ENCODE measurements at places on chromosomes 1 and 21.

GRCh38 chr1:201533836-201534235 lies 5.1 kb upstream of the NAV1 start:
- DNase-seq = no peak

- no peak for DNase-seq
Measured at GRCh38 chr1:156822680-156823079, 6.0 kb upstream of the SH2D2A start.

DNA sequence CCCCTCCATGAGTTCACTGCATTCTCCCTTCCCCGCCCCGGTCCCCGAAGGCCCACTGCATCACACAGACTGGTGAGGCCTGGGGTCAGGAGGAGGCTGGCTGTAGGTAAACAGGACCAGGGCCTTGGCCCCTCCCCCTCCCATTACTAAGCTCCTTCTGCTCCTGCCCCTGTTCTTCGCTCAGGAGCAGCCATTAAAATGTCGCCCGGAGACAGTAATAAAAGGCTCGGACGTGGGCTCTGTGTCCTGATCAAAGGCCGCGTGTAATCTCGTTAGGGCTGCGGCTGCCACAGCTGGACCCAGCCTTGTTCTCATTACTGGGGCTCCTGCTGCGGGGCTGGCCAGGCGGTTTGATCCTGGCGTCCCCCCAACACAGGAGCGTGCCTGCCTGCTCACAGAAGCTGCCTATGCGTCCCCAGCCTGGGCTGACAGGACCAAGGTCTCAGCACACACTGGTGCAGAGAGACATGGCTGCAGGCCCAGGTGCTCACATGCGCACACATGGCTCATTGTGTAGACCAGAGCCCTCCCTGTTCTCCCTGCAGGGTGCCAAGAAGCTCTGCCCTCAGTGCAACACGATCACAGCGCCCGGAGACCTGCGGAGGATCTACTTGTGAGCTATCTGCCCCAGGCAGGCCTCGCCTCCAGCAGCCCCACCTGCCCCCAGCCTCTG lies 24.0 kb downstream of the TMEM53 start:
- no peak for DNase-seq

GRCh38 chr1:59475737-59476136 lies 178.8 kb downstream of the FGGY start:
- DNase-seq = no peak

DNA sequence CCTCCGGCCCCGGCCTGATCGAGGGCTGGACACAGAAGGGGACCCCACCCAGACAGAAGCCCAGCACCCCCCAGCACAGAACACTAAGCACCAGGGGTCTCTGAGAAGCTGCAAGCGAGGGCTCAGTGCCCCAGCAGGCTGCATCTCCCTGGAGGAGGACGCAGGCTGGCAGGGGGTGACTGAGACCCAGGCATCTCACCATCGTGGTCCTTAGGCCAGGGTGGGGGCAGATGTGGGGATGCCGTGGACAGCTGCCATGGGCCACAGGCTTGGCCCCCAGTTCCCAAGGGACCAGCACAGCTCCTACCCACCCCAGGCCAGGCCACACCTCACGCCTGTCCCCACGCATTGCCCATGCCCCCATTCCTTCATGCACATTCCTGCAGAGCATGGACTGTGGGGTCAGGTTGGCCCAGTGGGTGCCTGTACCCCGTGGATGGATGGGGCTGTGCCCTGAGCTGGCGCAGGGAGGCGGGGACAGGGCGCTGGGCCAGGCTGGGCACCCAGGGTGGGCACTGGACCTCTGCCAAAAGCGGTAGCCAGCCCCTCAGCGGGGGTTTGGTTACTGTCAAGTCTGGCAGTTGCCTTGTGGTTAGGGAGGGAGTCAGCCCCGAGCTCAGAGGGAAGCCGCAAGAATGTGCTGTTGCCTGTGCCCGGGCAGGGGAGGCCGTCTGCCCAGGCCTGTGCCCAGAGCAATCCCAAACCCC lies 61.5 kb downstream of the ARHGEF16 start:
- no peak for DNase-seq

DNA sequence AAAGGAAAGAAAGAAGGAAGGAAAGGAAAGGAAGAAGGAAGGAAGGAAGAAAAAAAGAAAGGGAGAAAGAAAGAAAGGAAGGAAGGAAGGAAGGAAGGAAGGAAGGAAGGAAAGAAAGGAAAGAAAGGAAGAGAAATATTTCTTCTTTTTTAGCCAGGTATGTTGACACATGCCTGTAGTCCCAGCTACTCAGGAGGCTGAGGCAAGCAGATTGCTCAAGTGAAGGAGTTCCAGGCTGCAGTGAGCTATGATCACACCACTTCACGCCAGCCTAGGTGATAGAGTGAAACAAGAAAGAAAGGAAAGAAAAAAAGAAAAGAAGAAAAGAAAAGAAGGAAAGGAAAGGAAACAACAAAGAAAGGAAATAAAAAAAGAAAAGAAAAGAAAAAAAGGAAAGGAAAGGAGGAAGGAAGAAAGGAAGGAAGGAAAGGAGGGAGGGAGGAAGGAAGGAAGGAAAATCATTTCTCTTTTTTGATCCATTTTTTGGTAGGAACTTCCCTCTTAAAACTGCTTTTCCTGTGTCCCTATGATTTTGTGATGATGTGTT lies 5.8 kb upstream of the ZMYM1 start:
- no peak for DNase-seq

GRCh38 chr1:87968197-87968955 lies 639.7 kb downstream of the LMO4 start:
- DNase-seq = no peak

- no peak for DNase-seq
Measured at GRCh38 chr1:180909462-180909976, 3.2 kb upstream of the KIAA1614 start.

DNA sequence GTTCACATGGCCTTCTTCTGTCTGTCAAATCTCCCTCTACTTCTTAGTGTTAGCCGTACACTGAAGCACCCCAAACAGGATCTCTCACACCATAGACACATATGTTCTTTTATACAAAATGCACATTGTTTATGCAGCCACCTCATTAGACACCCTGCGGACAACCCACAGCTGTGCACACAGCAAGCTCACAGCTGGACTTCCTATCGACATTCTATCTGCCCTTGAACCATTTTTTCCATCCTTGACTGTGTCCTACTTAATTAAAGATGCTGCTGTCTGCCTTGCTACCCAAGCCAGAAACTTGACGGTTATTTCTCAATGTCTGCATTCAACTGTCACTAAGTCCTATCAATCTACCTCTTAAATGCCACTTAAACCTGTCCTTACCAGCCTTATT lies 3.2 kb upstream of the ZBTB21 start:
- DNase-seq = no peak

- no peak for DNase-seq
Measured at GRCh38 chr1:12383786-12384185, 154.0 kb downstream of the VPS13D start.

- DNase-seq = no peak
Measured at GRCh38 chr1:151098126-151098525, 27.6 kb downstream of the GABPB2 start.

DNA sequence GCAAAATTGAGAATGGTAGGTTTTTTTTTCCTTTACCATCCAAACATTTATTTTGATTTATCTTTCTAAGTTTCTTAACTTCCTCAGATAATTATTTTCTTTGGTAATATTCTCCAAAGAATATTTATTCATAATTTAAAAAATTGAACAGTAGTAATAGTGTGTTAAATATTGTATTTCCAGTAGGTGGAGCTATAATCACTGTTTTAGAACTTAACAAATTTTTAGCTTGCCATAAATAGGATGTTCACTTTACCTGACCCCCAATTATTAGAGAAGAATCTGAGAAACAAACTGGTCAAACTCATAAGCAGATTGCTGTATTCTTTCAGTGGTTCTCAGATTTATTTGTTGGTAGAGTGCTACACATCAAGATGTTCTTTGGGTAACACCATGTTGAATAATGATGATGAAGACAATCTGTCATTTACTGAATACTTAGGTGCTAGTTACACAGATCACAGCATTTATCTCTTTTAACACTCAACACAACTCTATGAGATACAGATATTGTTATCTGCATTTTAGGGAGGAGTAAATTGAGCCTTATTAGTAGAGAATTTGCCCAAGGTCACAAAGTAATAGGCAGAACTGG lies 82.4 kb upstream of the GPR88 start:
- DNase-seq = no peak

- no peak for DNase-seq
Measured at GRCh38 chr1:160743266-160743665, 4.2 kb downstream of the SLAMF7 start.

- peak; percentile 65 for DNase-seq
Measured at GRCh38 chr1:160837558-160838205, 25.0 kb downstream of the CD244 start.

DNA sequence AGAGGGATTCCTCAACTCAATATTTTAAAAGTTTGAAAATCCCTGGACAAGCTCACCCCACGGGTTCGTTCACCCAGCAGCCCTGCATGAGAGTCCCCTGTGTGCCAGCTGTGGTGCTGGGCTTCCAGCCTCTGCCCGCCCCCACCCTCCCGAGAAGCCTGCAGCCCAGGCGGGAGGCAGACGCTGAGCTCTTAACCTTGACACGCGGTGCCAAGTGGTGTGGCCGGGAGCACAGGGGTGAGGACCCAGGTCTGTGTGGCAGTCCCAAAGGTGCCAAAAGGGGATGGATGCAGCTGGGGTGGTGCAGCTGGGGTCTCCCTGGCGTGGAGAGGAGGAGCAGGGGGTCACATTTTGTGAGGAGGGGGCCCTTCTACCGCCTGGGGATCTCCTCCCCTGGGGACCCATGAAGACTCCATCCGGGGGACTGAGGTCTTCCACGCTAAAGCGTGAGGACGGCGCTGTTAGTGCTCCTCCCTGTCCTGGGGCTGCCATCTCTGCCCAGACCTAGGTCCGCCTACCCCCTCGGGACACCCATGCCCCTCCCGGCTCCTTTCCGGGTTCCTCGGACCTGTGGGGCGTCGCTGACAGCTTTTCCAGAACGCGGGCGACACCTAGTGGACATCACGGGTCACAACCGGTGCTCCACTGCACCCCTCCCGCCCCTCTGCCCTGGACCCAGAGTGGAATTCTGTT lies 12.9 kb downstream of the PLA2G2F start:
- peak; percentile 62 for DNase-seq

GRCh38 chr1:15525050-15526020 lies 1.3 kb upstream of the DNAJC16 start:
- no peak for DNase-seq

DNA sequence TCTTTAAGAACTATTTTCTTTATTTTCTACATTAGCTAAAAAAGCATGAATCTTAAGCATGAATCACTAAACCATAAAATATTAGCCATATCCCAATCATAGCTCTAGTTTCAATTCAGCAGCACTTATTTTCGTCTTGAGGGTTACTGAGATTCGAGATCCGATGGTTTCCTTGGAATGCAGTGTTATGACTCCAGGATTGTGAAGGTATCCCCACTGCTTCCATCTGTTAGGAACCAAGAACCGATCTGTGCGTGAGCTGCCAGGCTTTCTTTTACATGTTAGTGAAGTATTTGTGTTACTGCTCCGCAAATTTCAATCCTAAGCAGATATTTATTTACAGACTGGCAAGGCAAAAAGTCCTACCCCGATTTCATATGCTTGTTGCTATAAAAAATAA lies 18.8 kb downstream of the TNFRSF9 start:
- no peak for DNase-seq

GRCh38 chr1:116356673-116357072 lies 16.4 kb upstream of the ATP1A1 start:
- no peak for DNase-seq

GRCh38 chr1:177392336-177392735 lies 221.6 kb downstream of the BRINP2 start:
- no peak for DNase-seq

- DNase-seq = no peak
Measured at GRCh38 chr1:229554886-229555621, 3.5 kb downstream of the ABCB10 start.

- no peak for DNase-seq
Measured at GRCh38 chr1:234928642-234929041, 200.0 kb downstream of the TOMM20 start.

- DNase-seq = no peak
Measured at GRCh38 chr21:26167593-26167992, 3.0 kb downstream of the APP start.

DNA sequence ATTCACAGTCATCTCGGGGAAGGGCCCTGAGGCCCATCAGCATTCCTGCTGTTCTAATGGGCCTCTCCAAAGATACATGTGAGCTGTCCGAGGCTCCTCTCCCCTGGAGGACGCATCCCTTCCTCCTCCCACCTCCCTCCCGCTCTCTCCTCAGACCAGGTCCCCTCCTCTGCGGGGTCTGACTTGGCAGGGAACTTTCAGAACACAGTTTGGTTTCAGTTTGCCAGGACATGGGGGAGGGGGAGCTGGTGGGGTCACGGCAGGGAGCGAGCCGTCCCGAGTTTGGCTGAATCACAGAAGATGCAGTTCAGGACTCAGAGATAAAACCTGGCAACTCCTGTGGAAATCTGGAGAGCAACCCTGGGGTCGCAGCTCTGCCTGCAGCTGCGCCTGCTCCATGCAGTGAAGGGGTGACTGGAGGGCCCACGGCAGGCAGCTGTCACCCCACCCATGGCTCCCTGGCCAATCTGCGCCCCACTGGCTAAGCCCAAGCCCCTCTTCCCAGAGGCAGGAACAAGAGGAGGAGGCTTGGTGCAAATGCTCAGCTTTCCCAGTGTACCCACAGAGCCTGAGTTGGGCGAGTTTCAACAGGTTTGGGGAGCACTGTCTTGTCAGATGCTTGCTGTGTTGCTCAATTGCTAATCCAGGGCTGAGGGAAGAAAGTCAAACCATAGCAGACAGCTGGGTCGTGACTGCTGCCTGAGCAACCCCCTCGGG lies 5.7 kb downstream of the WNT4 start:
- DNase-seq = no peak

DNA sequence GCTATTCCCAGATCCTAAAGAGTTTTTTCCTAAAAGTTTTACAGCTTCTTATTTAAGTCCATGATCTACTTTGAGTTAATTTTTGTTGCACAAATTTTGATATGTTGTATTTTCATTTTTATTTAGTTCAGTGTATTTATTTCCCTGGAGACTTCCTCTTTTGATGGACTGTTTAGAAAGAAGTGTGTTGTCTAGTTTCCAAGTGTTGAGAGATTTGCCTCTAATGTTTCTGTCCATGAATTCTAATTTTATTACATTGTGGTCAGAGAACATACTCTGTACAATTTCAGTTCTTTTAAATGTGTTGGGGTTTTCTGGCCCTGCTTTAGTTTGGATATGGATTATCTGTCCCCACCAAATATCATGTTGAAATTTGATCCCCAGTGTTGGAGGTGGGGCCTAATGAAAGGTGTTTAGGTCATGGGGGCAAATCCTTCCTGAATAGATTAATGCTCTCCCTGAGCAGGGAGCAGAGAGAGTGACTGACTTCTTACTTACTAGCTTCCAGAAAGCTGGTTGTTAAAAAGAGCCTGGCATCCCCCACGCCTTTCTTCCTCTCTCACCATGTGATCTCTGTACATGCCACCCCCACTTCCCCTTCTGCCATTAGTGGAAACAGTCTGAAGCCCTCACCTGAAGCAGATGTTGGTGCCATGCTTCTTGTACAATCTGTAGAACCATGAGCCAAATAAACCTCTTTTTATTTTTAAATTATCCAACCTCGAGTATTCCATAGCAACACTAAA lies 4.6 kb downstream of the CHD1L start:
- no peak for DNase-seq

DNA sequence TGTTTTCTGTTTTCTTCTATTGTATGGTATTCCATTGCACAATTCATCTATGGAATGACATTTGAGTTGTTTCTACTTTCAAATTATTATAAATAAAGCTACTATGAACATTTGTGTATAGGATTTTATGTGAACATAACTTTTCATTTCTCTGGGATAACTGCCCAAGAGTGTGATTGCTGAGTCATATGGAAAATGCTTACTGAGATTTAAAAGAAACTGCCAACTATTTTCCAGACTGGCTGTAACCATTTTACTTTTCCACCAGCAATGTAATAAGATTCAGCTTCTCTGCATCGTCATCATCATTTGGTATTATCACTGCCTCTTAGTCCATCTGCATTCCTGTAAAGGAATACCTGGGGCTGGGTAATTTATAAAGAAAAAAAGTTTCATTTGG lies 779.6 kb upstream of the PRMT6 start:
- DNase-seq = no peak
